ENCODE measurements at places on chromosomes 6 and 20.

GRCh38 chr6:5998711-5999687, 7.7 kb downstream of the NRN1 start:
- no peak for DNase-seq

GRCh38 chr20:24782801-24783630, 166.1 kb upstream of the CST7 start:
- DNase-seq = no peak

DNA sequence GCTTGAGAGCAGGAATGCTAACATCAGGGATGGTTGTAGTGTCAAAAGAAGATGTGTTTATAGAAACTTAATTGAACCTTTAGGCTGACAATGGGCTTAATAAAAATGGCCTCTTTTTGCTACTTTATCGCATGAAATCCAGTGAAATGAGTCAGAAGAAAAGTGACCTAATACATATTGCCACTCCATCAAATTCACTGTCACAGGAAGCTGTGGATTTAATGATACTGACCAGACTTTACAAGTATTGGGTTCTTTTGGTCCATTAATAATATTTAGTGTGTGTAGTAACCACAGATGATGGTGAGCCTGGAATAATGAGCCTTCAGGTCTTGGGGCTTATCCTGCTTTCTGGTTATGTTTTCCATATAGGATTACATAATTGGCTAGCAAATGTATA, 231.8 kb upstream of the GMDS start:
- DNase-seq = no peak

DNA sequence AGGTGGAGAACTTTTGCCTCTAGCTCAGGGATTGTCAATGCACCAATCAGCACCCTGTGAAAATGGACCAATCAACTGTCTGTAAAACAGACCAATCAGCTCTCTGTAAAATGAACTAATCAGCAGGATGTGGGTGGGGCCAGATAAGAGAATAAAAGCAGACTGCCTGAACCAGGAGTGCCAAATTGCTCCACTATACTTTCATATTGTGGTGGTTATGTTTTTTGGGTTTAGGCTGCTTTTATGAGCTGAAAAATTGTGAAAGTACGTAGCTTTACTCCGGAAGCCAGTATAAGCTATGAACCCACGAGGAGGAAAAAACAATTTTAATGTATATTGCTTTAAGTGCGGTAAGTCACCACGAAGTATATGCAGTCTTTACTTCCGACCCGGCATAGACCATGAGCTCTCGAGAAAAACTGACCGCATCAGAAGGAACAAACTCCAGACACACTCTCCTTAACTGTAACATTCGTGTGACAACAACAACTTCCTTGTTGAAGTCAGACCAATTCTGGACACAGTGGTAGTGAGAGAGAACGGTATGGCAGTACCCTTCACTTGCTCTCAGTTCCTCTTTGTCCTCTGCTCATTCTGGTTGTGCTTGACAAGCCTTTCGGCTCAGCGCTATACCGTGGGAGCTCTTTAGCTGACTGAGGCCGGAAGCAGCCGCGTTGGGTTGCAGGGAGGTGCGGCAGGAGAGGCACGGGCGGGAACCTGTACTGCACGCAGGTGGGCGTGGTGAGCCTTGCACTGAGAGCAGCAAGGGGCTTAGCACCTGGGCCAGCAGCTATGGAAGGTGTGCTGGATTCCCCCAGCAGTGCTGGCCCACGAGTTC, 81.9 kb upstream of the E2F3 start:
- peak; percentile 49 for DNase-seq

DNA sequence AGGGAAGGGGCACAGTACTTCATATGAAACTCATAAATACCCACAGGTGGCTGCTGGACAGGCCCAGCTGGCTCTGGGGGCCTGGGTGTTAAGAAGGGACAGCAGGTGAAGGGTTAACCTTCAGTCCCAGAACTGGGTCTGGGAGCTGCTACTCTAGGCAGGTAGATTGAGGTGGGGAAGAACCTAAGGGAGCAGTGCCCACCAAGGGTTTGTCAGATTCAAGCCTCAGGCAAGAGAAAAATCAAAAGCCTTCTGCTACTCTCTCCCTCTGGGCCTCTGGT, 5.6 kb downstream of the RPL10A start:
- DNase-seq = no peak

DNA sequence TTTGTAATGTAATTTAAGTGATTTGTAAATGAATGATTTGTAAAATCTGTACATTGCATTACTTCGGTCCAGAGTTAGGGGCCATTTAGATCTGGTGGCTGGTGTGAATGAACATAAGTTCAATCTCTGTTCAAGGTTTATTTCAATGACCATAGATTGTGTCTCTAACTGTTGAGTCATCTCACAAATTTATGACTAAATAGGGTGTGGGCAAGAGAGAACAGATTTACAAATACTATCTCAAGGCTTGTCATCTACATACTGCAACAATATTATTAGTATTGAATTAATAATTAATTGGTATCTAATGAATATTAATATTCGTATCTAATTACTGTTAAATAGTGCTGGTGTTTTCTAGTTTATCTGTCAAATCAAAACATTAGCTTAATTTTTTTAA, 115.3 kb upstream of the EDN1 start:
- no peak for DNase-seq

GRCh38 chr6:81362246-81362645, 390.2 kb downstream of the TENT5A start:
- DNase-seq = no peak

All from stimulated activated CD8-positive, alpha-beta memory T cell treated with anti-CD3 and anti-CD28 coated beads, Interleukin-4, amount 100 ng/mL, for 1 hour (primary cell).